Stimulated activated CD8-positive, alpha-beta memory T cell treated with anti-CD3 and anti-CD28 coated beads, Interleukin-15, amount 100 ng/mL, for 24 hours (primary cell): ENCODE measurements at places on chromosomes 12 and 14.

DNA sequence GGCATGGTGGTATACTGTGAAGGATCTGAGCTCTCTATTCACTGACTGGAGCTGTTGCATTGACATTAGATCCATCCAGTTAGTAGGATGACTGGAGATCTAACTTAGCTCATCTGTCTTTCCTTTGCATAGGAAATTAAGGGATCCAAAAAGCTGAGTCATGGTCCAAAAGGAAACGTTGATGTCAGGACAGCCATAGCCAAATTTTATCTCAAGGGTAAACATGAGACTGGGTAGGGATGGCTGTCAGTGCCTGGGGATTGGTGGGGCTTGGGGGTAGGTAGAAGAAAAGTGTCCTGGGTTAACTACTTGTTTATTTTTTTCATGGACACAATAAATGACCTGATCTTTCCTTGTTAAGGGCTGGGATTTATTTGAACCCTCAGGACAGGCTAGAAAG is 4.6 kb downstream of the FAM177A1 start:
- no peak for DNase-seq

- no peak for DNase-seq
These were observed 22.7 kb upstream of the ZFP36L1 start for GRCh38 chr14:68815298-68816182.

DNA sequence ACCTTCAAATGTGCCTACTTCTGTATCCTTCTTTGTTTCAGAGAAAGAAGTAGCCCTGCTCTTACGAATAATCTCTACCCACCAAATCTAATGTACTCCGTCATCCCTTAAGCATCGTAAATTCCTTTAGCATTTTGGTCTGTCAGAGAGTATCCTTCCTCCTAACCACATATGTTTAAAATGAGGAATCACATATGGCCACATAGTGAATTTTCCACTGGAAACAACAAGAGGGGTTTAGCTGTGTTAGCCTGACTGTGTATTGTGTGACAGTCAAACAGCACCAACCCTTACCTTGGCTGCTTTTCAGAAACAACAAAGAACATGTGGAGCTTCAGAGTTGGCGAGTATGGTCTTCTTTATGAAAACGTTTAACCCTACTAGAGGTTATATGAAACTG is 5.5 kb downstream of the LUM start:
- DNase-seq, result no peak

DNA sequence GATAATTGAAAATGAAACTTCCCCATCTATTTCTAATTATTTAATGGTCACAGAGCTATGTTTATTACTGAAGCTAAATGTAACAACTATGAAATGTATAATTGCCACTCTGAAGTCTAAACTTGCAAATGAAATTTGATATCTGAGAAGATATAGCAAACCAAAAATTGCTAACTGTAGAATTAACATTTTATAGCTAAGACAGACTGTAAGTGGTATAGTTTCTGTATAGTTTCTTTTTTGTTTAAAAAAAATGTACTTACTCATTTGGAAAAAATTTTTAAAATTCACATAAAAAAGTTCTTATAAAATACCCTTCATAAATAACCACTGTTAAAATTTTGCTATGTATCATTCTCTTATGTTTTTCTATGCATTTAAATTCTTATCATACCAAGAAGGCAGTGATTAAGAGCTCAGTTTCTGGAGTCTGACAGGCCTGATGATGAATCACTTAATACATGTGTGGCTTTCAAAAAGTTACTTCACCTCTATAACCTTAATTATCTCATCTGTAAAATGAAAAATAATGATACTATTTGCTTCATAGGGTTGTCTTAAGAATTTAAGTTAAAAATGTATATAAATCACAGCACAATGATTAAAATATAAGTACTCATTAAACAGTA is 214.7 kb upstream of the GARIN2 start:
- no peak for DNase-seq

- DNase-seq, result no peak
These were observed 5.3 kb downstream of the PHETA1 start for GRCh38 chr12:111363578-111363977.

GRCh38 chr12:132173135-132174014 is 29.1 kb downstream of the NOC4L start:
- DNase-seq, result no peak

- no peak for DNase-seq
These were observed 141.9 kb downstream of the KIF26A start for GRCh38 chr14:104280085-104280901.

GRCh38 chr14:67127174-67127573 is 62.1 kb upstream of the GARIN2 start:
- DNase-seq, result no peak

- DNase-seq, result no peak
These were observed 140.0 kb downstream of the TMEM121 start for GRCh38 chr14:105666420-105666819.

- no peak for DNase-seq
These were observed 1006.7 kb downstream of the DIO2 start for GRCh38 chr14:79204591-79204990.

- no peak for DNase-seq
These were observed 398.2 kb upstream of the PDE3A start for GRCh38 chr12:19970116-19970515.

- DNase-seq, result no peak
These were observed at the start of gene PPP1R36 for GRCh38 chr14:64549791-64550620. TSS of gene PPP1R36 (plus strand) at chr14:64549961. CDS start at chr14:64549998, 37 bp downstream.

DNA sequence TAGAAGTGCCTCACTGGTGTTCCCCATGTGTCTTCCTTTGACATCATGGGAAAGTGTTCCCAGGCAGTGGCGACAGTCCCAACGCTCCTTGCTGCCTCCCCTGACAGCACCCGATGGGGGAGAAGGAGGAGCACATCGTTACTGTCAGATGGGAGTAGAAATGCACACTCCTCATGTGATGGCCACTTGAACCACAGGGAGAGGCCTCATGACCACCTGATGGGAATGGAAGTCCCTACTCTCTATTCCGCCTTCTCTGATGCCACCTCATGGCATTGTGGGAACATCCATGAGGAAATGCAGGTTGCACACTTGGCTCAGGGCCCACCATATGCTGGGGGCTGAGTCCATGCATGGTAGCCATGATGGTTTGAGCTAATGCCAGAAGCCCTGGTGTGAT is 14.3 kb upstream of the CORO1C start:
- no peak for DNase-seq

- DNase-seq, result no peak
These were observed 1.5 kb downstream of the L3HYPDH start for GRCh38 chr14:59482541-59483331.

DNA sequence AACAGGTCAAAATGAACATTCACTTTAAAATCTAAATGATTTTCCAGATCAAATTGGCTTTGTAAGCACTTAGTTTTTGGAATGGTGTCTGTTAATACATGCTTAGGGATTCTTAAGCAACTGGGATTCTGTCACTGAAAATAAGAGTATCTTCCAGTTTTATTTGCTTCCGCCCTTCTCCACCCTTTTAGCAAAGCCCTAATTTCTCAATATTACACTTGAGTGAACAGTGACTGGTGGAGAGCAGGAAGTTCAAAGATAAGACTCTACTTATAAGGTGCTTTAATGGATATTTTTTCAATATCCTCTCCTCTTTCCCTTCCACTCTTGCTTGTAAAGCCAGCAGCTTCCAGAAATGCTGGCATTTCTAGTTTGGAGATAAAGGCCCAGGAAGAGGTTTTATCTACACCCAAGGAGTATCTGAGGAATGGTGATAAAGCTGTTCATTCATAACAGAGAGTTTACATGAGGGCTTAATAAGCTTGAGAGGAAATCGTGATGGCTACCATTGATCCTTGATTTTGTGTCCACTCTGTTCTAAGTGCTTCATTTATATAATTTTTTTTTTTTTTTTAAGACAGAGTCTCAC is 265.9 kb upstream of the PRICKLE1 start:
- DNase-seq, result no peak
